ENCODE measurements at places on chromosomes 12 and 14. TPM values are rescaled to one million over a fixed set of nuclear protein-coding genes. Genes with fewer than 3 reads are reported as not detected.

Gene TSPAN8
- total RNA-seq: 8.4 TPM

Gene LMNTD1
- 0.67 TPM for total RNA-seq

Gene PPP1R1A
- 4.6 TPM for total RNA-seq

Gene DPY19L2
- 56.2 TPM for total RNA-seq

Gene A2ML1
- not detected for total RNA-seq

- H3K4me3 ChIP-seq: no peak overlapping the region
- H3K27me3 ChIP-seq: no peaks in the 10 kb centered on the region
- H3K36me3 ChIP-seq: no peaks in the 10 kb centered on the region
- no peak for DNase-seq
- peaks cover 11% of the 10 kb centered on the region for H3K4me1 ChIP-seq
Observed at GRCh38 chr12:19550626-19551025, 111.3 kb downstream of the AEBP2 start.

GRCh38 chr12:110010853-110011723 lies 11.9 kb downstream of the ANKRD13A start:
- H3K27ac ChIP-seq: peak overlapping the region; percentile 94
- H3K36me3 ChIP-seq: peaks cover 8% of the 10 kb centered on the region
- H3K4me3 ChIP-seq: no peak overlapping the region
- peak; percentile 68 for DNase-seq
- no peaks in the 10 kb centered on the region for H3K27me3 ChIP-seq

GRCh38 chr14:25658988-25659387 lies 609.0 kb upstream of the STXBP6 start:
- H3K36me3 ChIP-seq: no peaks in the 10 kb centered on the region
- H3K4me3 ChIP-seq: no peak overlapping the region
- no peaks in the 10 kb centered on the region for H3K27me3 ChIP-seq
- DNase-seq: no peak
- H3K4me1 ChIP-seq: no peaks in the 10 kb centered on the region

- no peak overlapping the region for H3K4me3 ChIP-seq
- H3K36me3 ChIP-seq: no peaks in the 10 kb centered on the region
- H3K4me1 ChIP-seq: no peaks in the 10 kb centered on the region
Observed at GRCh38 chr12:38350342-38351174, 34.0 kb downstream of the ALG10B start.

DNA sequence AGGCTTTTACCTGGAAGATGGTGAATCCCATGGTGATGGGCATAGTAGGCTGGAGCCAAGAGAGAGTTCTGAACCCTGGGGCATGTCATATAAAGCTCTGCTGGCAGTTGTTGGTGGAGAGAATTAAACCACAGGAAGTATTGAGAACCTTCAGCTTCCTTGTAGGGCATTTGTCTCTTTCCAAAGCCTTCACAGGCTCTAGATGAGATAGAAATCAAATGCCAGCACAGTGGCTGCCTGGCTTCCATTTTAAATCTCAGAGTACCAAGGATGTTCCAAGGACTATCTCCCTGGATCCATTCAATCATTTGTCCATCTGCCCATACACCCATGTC lies 369.6 kb downstream of the DPF3 start:
- H3K4me3 ChIP-seq: no peak overlapping the region
- no peaks in the 10 kb centered on the region for H3K36me3 ChIP-seq

DNA sequence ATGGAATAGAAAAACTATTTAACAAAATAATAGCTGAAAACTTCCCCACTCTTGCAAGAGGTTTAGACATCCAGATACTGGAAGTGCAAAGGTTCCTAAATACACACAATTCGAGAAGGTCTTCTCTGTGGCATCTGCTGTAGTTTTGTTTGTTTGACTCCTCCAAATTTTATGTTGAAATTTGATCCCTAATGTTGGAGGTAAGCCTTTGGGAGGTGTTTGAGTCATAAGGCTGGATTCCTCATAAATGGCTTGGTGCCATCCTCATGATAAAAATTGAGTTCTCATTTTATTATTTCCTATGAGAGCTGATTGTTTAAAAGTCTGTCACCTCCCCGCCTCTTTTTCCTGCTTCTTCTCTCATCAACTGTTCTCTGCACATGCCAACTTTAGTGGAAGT lies 182.7 kb downstream of the MYRFL start:
- no peak for DNase-seq
- H3K36me3 ChIP-seq: no peaks in the 10 kb centered on the region
- H3K4me1 ChIP-seq: peaks cover under 1% of the 10 kb centered on the region
- H3K27me3 ChIP-seq: no peaks in the 10 kb centered on the region
- no peak overlapping the region for H3K27ac ChIP-seq
- H3K4me3 ChIP-seq: no peak overlapping the region

DNA sequence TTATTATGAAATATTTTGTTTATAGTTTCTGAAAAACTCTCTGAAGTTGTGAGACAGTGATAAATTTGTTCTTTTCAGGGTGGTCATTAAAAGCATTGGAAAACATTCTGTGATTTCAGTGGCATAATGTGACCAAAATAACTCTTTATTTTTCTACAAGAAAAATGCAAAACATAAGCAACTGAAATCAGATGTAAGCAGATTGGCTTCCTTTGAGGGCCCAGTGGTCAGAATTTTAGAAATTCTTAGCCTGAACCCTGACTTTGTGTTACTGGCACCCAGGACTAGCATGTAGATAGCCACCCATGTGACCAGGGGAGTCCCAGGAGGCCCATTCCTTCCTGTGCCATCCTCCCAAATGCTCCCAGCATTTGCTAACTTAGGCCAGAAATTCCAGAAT lies 145.6 kb upstream of the SLC38A2 start:
- peaks cover 15% of the 10 kb centered on the region for H3K4me1 ChIP-seq
- H3K27ac ChIP-seq: peak overlapping the region; percentile 34
- no peak overlapping the region for H3K4me3 ChIP-seq
- no peaks in the 10 kb centered on the region for H3K36me3 ChIP-seq

- H3K4me1 ChIP-seq: peaks cover 8% of the 10 kb centered on the region
- no peak overlapping the region for H3K27ac ChIP-seq
- no peaks in the 10 kb centered on the region for H3K27me3 ChIP-seq
Observed at GRCh38 chr12:127149226-127149964, 1117.6 kb upstream of the TMEM132C start.

Measured in thyroid gland (tissue), 4 donors.